ENCODE measurements at places on chromosomes 3 and 15.

DNA sequence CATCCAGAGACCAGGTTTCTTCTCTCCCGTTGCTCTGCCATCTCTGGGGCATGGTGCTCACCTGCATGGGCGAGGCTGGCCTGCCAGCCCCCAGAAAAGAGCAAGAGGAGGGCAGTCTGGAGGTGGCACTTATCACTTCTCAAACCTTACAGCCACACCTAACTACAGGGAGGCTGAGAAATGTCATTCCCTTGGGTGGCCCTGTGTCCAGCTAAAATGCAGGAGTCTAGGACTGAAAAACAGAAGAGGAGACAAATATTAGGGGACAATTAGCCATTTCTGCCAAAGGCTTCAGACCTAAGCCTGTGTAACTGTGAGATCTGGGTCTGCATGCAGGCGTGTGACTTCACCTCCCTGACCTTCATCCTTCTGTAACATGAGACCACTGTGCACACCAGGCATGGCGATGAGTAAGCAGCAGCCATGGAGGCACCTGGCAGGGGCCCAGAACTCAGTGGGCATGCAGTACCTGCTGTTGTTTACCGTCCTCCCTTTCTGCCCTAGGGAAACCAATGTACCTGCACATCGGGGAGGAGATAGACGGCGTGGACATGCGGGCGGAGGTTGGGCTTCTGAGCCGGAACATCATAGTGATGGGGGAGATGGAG, 83.4 kb downstream of the MESD start:
- DNase-seq: no peak

- DNase-seq: no peak
These were observed 365.6 kb downstream of the MAGI1 start for GRCh38 chr3:65672871-65673815.

DNA sequence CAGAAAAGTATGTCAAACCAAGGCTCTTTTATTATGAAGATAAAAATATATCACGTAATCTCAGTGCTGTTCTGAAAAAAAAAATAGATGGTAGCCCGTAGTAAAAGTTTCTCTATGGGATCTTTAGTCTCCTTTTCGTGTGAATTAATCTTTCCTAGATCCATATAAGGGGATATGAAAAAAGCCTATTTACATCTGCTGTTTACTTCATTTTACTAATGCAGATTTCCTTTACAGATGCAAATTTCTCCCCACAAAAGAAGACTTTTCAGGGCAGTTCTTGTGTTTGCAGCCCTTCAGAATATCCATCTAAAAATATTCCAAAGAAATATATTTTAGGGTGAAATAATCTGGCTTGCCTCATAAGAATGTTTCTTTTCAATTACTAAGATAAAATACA, 1291.7 kb downstream of the ROBO1 start:
- DNase-seq: no peak

DNA sequence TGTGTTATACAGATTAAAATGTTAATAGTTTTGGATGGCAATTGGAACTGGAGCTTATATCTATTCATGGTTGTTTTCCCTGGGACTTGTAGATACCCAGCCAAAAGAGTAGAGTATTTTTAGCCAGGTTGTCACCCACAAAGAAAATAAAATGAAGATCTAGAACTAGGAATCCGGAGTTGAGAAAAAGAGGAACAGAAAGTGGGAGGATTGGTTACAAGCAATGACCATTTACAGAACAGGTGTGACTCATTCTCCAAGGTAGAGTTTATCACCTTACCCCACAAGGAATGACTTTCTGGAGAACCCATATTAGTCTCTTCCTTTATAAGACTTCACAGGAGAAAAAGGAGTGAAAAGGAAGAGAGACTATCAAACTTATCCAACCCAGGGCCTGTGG, 99.8 kb downstream of the TMEM108 start:
- no peak for DNase-seq

DNA sequence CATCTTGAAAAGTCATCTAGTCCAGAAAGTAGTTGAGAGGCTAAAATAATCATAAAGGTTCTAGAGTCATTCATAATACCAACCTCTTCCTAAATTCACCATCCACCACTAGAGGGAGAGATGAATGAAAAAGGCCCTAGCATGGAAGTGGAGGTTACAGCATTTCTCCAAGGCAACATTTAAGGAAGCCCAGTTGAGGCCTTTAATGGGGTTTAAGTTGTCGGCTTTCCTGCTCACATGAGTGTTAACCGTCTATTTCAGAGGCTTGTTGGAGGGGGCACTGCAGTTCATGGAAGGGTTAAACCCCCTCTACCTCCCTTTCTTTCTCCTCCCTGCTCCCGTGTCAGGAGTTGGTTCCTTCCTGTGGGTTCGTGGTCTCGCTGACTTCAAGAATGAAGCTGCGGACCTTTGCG, 3.8 kb upstream of the SLCO3A1 start:
- no peak for DNase-seq

DNA sequence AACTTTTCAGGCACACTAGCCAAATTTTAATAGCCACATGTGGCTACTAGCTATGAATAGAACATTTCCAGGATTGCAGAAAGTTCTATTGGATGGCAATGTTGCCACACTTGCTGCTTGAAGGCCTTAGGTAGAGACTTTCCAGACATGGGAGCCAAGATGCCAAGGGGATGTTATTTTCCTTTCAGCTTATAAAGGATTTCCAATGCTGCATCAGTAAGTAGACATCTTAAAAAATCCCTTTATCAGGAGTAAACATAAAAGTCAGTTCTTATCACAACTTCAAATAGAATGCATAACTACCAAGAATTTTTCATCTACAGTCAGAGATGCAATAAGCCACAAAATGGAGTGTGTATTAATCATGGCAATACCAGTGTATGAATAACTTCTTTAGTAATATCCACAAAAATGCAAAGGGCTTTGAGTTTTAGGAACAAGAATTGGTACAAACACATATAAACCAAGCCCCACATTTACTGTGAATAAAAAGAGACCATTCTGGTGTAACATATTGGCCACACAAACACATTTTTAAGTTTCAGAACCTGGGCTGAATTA, 457.1 kb upstream of the ADAMTS9 start:
- DNase-seq: no peak

DNA sequence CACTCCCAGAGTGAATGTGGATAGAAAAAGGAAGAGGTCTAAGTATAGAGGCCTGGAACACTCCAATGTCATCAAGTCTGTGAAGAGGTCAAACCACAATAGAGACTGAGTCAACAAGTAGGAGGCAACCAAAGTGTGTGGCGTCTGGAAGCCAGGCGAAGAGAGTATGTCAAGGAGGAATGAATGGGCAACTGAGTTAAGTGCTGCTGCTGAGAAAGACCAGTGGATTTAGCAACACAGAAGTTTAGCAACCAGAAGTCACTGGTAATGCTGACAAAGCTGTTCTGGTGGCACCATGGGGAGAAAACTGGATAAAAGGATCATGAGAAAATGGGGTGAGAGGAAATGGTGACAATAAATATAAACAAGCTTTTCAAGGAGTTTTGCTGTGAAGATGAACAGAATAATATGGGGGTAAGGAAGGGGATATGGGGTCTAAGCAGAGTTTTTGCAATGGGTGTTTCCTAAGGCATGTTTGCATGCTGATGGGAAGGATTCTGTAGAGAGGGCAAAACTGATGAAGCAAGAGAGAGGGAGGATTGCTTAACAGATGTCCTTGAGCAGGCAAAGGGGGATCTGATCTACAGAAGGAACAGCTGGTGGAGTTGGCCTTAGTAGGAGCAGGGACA, 38.4 kb downstream of the PCOLCE2 start:
- no peak for DNase-seq

GRCh38 chr3:129688271-129688895, 81.9 kb upstream of the PLXND1 start:
- DNase-seq: peak; percentile 65

GRCh38 chr15:61195116-61196002, 33.7 kb downstream of the RORA start:
- no peak for DNase-seq

GRCh38 chr15:39444735-39445470, 136.0 kb upstream of the THBS1 start:
- DNase-seq: no peak

GRCh38 chr15:45551676-45552075, 29.1 kb upstream of the SLC30A4 start:
- no peak for DNase-seq

DNA sequence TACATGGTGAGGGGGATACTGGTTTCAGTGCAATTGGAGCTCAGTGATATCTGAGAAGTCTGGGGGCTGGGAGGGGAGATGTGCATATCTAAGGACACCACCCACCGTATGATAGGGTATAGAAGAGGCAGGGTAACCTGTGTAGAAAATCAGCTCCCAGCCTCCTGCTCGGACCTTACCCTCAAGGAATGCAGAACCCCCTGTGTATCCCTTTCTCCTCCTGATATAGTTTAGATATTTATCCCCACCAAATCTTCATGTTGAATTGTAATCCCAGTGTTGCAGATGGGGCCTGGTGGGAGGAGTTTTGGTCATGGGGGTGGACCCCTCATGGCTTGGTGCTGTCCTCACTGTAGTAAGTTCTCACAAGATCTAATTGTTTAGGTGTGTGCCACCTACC, 48.2 kb upstream of the GATA2 start:
- DNase-seq: no peak

GRCh38 chr3:168002786-168003368, 92.8 kb downstream of the GOLIM4 start:
- no peak for DNase-seq

- no peak for DNase-seq
These were observed 355.5 kb downstream of the LRTM1 start for GRCh38 chr3:54572197-54572895.

- no peak for DNase-seq
These were observed 24.9 kb upstream of the ACAD9 start for GRCh38 chr3:128854475-128854874.

GRCh38 chr15:37221671-37222145, 121.4 kb upstream of the MEIS2 start:
- DNase-seq: no peak

Data from urinary bladder (tissue), 4 donors.